ENCODE measurements at places on chromosomes 6 and 20. TPM values are rescaled to one million over a fixed set of nuclear protein-coding genes. Genes with fewer than 3 reads are reported as not detected.

- no peak for DNase-seq
These were observed 16.9 kb downstream of the SERINC1 start for GRCh38 chr6:122454673-122455072.

GRCh38 chr6:56946368-56946767 is 8.5 kb upstream of the BEND6 start:
- no peak for DNase-seq

DNA sequence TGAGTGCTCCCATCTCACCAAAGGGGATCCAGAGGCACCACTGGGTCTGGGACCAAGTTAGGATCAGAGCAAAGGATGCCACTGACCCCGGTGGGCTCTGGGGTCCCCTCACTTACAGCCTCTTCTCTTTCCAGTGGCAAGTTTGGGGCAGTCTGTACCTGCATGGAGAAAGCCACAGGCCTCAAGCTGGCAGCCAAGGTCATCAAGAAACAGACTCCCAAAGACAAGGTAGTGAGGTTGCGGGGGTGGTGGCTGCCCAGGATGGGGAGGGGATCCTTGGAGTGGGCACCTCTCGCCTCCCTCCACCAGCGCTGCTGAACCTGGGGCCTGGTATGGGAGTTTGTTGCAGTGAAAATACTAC is 4.9 kb downstream of the MYLK2 start:
- DNase-seq, result no peak

- no peak for DNase-seq
These were observed 3.6 kb downstream of the TBC1D20 start for GRCh38 chr20:458776-459175.

GRCh38 chr6:133953634-133954415 is 801 bp downstream of the TBPL1 start:
- no peak for DNase-seq

DNA sequence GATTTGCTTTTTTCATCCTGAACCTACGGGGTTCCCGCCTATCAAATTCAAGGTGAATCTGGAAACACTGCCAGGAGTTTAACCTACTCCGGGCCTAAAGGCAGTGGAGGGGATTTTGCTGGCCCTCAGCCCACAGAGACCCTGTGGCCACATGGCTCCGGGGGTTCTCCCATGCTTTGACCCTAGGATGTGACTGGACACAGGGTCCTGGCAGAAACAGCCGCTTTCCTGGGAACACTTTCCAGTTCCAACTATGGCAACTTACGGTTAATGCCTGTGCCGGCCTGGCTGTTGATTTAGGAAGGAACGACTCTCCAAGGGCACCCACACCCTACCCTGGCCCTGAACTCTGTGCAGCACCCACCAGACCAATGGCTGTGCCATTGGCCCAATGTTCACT is 141.7 kb upstream of the RPS6KA2 start:
- DNase-seq, result no peak

- DNase-seq, result no peak
These were observed 148.5 kb upstream of the PDE7B start for GRCh38 chr6:135703007-135703406.

DNA sequence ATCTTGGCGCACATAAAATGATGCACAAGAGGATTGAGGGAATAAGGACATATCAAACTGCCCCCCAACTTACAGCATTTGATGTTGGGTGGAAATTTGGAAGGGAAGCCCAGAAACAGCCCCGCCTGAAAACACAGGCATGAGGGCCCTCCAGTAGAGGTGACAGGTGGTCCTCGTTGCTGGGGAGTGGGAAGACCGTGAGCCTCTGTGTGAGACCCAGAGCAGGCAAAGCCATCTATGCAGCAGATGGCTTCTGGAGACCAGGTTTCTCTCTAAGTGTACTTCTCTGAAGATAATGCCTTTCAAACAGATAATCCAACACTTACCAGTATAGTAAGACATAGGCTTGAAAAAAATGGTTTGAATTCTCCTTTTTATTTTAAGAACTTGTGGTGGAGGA is 132.2 kb upstream of the INSM1 start:
- DNase-seq, result no peak

- no peak for DNase-seq
These were observed 253.6 kb downstream of the CDH26 start for GRCh38 chr20:60211618-60212463.

DNA sequence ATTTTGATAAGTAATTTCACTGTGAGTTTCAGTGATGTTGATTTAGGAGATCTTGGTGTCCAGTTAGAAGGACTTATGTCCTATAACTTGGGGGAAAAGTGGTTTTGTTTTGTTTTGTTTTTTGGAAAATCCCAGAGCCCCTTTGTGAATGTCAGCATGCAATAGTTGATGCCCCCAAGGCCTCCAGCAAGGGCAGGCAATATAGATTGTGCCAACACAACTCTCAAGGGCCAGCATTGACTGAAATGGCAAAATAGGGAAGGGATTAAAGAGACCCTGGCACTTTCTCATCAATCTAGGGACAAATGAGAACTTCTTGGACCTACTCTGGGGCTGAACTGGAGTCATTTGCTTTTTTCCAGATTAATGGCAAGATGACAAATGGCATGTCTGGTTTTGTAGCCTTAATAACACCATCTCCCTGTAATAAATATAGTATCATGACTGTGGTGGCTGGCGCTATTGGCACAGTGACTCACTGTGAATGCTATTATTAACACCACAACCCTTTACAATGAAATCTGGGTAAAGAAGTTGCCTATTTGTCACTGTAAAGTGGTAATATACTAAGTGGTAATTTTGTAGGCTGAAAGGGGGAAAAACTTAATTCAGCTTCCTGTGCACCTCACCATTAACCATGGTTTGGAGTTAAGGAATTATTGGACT is 51.8 kb downstream of the ABRACL start:
- no peak for DNase-seq

DNA sequence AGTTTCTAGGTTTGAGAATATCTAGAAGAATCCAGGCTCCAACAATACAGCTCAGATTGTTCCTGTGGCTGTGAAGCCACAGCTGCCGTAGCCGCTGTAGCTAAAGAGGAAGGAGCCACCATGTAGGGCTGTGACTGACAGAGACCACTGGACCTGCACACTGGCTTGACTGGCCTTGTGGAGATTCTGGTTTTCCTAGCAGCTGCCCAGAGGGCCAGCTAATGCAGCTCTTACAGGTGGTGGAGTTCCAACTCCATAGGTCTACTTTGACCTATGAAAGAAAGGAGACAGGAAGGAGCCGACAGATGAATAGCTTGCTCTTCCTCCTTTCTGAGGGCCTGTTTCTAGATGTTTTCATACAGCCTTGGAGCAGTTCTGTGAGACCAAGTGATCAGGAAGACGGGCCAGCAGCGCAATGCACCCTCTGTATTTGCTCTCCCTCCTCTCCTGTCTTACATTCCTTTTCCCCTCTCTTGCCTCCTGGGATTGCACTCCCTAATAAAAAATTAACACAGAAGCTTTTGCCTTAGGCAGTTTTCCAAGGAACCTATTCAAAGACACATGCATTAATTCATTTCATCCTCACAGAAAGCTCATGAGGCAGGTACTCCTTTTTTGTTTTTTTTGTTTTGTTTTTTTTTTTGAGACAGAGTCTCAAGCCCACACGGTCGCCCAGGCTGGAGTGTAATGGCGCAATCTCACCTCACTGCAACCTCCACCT is 51.8 kb upstream of the MYB start:
- DNase-seq, result no peak

DNA sequence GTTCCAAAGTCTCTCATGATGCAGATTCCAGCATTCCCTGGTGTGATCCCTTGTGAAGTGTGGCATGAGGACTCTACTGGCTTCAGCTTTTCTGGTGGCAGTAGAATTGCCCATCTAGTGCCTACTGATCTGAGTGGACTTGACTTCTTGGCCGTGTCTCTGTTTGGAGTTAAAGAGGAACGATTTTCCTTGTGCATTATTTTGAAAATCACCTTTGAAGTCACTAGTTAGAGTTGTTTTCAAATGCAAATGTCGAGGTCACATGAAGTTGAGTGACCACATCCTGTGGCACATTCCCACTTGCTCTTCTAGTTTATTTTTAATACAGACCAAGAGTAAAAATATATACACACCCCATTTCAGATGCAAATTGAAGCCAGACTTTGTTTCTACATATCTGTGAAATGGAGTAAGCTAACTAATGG is 270.7 kb upstream of the TAB2 start:
- no peak for DNase-seq

DNA sequence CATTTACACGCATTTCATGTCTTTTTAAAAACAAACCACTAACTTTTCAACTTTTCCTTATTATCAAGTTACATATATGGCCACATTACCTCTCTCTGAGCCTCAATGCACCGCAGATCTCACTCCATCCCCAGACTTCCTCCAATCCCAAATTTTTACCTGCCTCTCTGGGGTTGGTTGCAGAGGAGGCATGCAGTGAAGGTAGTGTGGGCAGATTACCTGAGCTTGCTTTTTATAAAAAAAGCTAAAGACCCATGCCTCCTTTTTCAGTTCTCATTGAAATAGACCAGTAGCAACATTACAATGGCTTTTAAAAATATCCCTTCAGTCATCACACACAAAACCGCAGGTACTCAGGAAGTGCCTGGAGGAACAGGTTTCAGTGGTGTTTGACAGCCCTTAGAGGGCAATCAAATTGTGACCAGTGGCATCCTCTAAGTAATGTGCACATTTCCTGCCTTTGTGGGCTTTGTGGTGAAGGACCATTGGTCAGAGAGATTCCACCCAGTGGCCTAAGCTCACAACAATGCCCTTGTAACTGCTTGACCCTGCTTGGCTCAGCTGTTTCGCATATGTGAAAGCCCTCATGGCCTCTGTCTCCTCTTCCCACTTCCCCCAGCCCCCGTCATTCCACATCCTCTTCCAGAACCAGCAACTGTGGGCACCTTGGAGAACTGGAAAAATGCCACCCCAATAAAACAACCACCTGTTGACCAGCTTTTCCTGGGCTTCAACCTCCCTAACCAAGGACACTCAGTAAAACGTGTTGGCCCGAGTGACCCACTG is 30.2 kb upstream of the IL17A start:
- no peak for DNase-seq

DNA sequence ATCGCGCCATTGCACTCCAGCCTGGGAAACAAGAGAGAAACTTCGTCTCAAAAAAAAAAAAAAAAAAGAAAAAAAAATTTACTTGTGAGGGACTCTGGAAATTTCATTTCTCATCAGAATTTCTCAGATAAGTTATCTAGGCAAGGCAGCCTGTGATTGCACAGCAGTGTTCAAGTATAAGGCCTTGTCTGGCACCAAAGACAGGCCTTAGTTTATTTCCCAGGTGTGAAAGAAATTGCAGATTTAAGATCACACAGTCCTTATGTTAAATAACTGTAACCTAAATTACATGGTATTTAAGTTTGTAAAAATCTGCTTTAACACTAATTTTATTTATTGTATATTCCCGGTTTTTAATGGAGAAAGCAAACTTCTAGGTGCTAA is 34.8 kb downstream of the HFE start:
- DNase-seq, result no peak

- no peak for DNase-seq
These were observed 9.6 kb upstream of the SLC2A10 start for GRCh38 chr20:46699651-46700359.

GRCh38 chr6:154457046-154457713 is 53.3 kb downstream of the CNKSR3 start:
- no peak for DNase-seq

- no peak for DNase-seq
These were observed 40.4 kb downstream of the ESF1 start for GRCh38 chr20:13744352-13744751.

PTCHD4 gene
- 0.08 TPM for total RNA-seq

BPIFB4 gene
- not detected for total RNA-seq

KIF6 gene
- 0.78 TPM for total RNA-seq

EPPIN gene
- total RNA-seq, result not detected

BPIFB6 gene
- total RNA-seq, result not detected

RIPPLY2 gene
- not detected for total RNA-seq
